Left lobe of liver (tissue), 2 donors: ENCODE measurements at places on chromosomes 4 and X.

- no peak for DNase-seq
Observed at GRCh38 chrX:18047491-18047890, 173.2 kb downstream of the BEND2 start.

DNA sequence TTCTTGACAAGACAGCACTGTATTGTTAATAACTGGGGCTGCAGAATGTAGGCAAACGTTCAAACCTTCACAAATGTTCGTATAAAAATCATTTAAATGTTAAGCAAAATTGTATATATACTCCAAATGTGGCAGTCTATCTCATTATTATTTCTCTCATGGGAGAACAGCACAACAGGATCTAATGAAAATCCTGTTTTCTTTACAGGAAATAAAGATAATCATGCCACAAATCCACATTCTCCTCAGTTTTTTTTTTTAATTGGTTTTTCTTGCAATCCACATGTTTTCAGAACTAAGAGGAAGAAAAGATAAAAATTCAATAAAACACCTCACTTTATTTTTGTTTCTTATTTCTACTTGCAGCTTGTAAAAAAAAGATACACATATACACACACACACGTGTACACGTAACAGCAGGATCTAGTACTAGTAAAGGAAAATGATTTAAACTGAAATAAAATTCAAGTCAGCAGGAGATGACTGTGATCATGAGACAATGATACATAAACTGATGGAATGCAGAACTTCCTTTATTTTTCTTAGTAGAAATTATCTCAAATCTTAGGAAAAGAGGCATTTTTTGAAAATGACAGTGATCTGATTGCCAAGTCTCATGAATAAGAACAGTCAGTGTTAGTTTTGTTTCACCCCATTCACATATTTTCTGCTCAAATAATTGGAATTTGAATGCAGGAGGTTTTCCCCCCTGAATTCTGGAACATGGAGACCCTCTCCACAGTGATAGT lies 11.3 kb downstream of the APBB2 start:
- DNase-seq = no peak

DNA sequence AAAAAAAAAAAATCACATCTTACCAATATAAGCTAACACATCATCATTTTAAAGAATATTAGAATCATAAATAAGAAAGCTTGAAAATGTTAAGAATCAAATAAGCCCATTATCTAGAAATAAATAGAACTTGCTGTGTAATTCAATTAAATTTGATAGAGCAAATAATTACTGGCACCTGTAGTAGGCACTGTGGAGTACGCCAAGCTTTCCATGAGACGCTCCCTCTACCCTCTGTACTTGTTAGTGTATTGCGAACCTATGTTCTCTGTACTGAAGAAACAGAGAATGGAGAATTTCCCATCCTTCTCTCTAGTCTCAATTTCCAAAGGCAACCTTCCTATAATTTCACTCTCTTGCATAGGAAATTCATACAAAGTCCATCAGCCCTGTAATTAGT lies 61.7 kb upstream of the HAND2 start:
- DNase-seq = no peak

GRCh38 chr4:91025241-91026148 lies 898.3 kb downstream of the CCSER1 start:
- no peak for DNase-seq

DNA sequence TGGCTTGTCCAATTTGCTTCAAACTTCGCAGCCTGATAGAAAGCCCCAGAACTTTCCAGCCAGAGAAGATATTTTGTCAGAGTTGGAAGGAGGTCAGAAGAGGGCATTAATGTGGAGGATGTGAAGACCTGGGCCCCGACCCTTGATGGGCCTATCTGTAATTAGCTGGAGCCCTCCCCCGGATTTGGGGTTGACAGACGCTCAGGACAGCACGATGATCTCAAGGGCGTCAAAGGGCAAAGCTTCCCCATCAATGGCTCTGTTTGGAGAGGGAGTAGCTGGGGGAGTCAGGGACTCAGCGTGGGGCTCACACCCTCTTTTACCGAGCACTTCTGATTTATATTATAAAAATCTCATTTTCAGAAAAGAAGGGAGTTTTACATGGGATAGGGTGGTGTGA lies 59.0 kb upstream of the PPP2R3B start:
- DNase-seq = no peak

DNA sequence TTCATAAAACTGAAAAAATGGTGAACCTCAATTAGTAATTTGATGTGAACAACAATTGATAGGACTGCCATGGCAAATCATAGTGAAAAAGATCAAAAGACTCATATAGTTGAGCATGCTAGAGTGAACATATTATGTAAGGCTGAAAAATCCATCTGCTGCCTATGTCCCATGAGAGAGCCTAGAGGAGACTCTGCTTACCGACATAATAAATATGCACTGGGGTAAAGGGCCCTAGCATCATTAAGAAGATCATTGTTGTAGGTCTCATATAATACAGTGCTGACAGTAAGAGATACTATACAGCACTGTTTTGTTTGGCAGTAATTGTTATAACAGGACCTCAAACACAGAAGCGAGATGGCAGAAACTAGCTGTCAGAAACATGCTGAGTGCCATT lies 229.0 kb downstream of the PABPC4L start:
- DNase-seq = no peak

- no peak for DNase-seq
Observed at GRCh38 chrX:19370061-19370460, 26.3 kb downstream of the PDHA1 start.

DNA sequence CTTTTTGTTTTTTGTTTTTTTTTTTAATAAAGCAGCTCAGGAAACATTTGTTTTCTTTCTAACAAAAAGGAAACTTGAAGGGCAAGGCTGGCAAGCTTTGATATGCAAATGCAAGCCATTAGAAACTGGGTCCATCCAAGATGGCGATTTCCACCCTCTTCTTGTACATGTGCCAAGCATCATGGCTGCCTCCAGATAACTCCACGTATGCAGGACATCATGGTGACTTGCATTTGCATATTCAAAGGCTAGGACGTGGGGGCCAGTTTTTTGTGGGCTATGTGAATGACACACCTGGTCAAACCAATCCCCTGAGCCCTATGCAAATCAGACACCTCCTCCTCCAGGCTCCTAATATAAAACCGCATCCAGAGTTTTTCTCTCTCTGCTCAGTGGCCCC lies 692.6 kb downstream of the FAM133A start:
- no peak for DNase-seq

DNA sequence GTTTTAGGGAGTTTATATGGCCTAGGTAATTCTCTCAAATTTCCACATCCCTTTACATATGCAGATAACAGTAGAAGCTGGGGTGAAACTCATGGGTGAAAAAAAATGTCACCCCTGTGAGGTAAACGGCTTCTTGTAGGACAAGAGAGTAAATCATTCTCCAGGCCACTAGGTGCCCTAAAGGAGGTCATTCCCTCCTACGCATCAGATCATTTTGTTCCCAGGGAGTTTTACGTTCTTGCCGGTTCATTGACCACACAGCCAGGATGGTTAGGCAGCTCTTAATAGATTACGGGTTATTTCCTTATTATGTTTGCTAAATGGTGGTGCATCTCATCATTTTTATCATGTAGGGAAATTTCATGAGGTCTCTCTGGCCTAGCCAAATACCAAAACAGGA lies 225.8 kb upstream of the NOCT start:
- DNase-seq = no peak

DNA sequence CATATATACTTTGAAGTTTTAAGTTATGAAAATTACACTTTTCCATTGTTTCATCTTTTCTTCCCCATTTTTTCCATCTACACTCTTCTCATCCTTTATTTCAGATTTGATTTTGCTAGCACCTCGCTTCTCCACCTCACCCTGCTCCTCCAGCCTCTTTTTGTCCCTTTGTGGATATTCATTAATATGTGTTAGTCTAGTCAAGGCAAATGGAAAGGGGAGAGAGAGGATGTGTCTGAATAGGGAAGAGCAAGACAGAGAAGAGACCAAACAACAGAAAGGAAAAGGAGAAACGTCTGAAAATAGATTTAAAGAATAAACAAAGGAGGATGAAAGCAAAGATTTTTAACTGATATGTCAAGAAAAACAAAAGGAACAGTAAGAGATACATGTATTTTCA lies 24.1 kb downstream of the GPM6A start:
- no peak for DNase-seq

GRCh38 chr4:21991050-21991449 lies 42.5 kb upstream of the KCNIP4 start:
- no peak for DNase-seq

DNA sequence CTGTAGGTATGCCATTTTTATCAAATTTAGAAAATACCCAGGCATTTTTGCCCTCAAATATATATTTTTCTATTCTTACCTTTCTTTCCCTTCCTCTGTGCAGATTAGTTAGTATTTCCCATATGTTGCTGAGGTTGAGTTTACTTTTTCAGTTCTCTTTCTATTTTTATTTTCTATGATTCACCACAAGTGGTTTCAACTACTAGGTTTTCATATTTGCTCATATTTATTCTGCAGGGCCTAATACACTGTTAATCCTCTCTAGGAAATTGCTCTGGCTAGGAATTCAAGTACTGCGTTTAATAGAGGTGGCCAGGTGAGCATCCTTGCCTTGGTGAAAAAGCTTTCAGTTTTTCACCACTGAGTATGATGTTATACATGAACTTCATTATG lies 1535.3 kb upstream of the PCDH10 start:
- no peak for DNase-seq

DNA sequence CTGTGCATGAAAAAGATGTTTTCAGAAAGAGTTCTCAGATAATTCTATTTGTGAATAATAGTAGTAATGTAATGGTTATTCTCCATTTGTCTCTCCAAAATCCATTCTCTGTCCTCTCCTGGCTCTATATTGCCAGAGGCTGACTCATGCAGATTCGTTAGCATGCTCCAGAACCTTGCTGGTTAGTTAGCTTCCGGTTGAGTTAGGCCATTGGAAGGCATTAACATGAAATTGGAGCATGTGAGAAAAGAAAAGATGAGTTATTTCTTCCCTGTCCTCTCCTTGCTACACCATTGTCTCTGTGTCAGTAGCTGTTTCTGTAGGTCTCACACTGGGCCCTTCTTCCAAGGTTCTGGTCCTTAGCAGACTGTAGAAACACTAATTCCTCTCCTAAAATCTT lies 23.5 kb upstream of the PRDM8 start:
- DNase-seq = no peak

GRCh38 chrX:15269120-15269519 lies 763 bp downstream of the ASB9 start:
- DNase-seq = no peak
